GM19239 (cell line): ENCODE measurements at places on chromosomes 2 and 18.

GRCh38 chr2:126638746-126639145 is 17.2 kb upstream of the GYPC start:
- no peak for DNase-seq

DNA sequence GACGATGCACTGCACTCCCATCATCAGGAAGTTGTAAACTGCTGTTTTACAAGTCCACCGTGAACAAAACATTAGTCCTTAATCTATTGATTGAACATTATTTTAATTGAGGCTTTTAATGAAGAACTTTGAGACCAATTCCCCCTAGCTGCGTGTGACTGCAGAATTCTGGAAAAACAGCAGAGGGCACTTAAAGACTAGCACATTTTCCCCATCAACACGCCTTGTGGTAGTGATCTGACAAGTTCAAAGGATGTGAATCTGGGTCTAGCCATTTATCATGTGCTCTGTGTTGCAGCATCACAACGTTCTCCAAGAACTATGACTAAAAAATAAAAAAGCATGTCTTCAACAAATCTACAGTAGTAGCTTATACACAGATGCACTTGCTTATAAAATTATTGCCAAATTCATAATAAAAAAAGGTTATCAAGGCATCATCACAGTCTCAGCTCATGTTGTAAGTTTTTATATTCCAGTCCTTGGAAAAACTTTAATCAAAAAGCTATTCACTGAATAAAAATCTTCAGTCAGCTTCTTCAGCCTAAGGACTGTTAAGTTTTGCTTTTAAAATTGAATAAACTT is 35.8 kb downstream of the SKOR2 start:
- DNase-seq: no peak

DNA sequence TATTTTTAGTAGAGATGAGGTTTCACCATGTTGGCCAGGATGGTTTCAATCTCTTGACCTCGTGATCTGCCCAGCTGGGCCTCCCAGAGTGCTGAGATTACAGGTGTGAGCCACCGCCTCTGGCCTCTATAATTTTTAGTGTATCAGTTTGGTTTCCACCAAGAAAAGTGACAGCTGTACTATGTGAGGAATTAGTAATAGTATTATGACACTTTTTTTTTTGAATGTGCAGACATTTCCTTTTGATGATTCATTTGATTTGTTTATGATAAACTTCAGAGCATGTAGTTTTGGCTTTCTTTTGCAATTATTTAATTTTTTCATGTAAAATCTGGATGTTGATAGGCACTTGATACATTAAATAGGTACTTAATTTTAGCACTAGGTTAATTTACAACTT is 61.5 kb downstream of the PTPN4 start:
- DNase-seq: no peak

GRCh38 chr2:109176928-109177327 is 47.9 kb downstream of the SH3RF3 start:
- no peak for DNase-seq

DNA sequence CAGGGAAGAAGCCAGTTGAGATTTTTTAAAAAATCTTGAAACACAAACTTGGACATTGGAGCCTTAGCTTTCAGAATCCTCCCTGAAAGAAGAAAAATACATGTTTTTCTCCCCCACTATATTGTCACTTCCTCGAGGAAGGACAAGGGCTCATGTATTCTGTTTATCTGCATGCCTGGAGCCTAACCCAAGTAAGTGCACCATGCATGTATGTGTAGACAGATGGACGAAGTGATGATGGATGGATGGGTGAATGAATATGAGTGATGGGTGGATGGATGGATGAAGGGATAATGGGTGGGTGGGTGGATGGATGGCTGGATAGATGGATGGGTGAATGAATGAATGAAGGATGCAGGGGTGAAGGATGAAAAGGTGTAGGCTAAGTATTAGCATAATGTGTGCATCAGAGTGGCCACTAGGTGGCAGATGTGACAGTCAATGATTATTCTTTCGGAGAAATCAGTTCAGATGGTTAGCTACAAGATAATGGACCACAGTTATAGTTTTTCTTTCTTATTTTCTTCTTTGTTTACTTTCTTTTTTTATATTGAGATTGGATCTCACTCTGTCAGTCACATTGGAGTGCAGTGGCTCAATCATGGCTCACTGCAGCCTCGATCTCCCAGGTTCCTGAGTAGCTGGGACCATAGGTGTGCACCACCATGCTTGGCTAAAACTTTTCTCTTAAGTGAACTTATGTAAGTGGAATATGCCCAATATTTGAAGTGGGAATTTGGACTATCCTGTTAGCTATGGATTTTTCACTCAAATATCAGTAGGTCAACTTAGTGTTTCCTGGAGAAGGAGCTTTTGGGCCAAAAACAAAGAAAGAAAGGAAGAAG is 18.5 kb upstream of the CCDC93 start:
- no peak for DNase-seq

DNA sequence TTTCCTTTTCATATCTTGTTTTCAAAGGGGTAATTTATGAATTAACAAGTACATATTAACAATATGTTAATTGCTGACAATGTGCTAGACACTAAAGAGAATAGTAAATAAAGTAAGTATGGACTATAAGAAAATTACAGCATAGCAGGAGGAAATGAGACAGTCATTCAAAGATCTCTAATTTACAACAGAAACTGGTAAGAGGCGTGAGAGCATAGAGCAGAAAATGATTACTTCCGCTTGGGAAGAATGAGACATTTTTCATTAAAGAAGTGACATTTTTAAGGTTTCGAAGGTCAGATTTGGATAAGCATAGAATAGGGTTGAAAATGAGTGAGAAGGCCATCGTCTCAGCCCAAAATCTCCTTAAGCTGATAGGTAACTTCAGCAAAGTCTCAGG is 184.4 kb upstream of the SESTD1 start:
- no peak for DNase-seq

- peak; percentile 81 for DNase-seq
These were observed 16.5 kb downstream of the B3GNT7 start for GRCh38 chr2:231411831-231412617.

DNA sequence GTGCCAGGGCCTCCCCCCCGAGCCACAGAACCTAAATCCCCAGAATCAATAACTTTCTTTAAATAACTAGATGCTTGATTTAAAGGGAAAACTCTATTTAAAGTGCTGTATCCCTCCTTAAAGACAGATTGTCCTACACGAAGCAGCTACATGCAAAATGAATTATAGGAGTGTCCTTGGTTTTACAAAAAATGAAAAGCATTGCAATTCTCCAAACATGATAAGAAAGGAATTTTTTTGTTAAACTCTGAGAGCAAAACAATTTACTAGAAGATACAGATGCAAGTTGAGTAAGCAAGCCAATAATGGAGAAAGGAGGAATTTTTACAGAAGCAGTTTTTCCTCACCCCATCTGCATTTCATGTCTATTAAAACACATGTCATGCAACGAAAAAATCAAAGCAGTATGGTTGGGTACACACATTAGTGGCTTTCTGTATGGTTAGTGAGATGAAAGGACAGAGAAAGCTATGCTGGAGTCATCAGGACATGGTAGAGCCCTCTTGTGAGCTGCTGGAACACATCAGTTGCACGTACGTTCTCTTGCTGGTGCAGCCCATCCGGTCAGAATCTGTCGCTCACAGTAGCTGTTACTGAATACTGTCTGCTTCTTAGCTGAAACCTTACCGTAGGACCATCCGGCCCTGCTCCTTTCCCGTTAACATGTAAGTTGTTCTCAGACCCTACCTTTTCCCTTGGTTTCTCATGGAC is 25.9 kb upstream of the STEAP3 start:
- no peak for DNase-seq

DNA sequence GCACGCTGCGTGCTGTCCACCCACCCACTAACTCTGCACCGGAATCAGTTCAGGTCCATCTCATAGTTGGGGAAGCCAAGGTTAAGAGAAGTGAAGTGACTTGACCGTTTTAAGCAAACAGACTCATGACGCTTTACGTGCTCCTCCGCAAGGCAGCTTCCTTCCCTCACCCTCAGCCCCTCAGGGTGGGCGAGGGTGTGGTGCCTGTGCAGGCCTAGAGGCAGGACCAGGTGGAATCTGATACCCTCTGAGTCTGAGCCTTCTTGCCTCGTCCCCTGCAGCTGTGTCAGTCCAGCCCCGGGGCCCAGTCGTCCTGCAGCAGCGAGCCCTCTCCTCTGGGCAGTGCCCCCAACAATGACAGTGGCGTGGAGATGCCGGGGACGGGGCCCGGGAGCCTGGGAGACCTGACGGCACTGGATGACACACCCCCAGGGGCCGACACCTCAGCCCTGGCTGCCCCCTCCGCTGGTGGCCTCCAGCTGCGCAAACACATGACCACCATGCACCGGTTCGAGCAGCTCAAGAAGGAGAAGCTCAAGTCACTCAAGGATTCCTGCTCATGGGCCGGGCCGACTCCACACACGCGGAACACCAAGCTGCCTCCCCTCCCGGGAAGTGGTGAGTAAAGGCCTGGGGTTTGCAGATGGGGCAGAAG is 250.5 kb downstream of the GLI2 start:
- no peak for DNase-seq
